RPMI7951 (cell line): ENCODE measurements at places on chromosomes 4 and X.

DNA sequence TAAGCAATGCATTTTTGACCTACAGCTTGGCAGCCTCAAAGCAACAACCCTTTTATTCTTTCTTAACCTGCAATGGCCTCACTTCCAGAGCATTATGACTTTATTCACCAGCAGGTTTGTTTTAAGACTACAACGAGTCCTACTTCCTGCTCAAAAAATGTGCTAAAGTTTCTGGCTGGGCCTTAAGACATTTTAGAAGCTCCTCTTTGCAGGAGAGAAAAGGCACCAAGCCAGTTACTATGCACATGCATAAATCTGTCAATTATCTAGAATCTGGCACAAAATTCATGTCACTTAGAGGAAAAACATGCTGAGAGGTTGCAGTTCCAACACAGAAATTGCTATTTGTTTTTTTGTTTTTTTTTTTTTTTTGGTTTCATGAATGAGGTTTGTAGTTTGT, 223.0 kb upstream of the EPHA5 start:
- DNase-seq = no peak

GRCh38 chrX:149161435-149162088, 343.5 kb downstream of the IDS start:
- DNase-seq = no peak

- DNase-seq = peak; percentile 92
These were observed 982 bp downstream of the PDLIM5 start for GRCh38 chr4:94452476-94453371.

- DNase-seq = peak; percentile 53
These were observed 282.0 kb downstream of the ARHGAP24 start for GRCh38 chr4:85756938-85757337.

DNA sequence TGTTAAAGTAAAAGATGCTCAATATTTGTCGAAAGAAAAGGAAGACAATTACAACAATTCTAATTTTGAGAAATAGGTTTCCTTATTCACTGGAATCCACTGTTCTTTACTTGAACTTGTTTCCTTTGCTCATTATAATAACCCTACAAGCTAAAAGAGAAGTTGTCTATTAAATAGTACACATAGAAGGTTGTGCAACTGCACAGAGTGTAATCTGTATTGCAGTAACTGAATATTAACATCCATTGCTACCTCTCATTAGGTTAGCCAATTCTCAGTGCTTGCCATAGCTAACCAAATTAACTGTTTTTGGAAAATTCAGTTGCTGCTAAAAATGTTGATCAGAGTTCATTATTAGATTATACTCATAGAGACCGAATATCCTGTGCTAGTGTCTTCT, 120.0 kb downstream of the PDLIM5 start:
- DNase-seq = no peak

DNA sequence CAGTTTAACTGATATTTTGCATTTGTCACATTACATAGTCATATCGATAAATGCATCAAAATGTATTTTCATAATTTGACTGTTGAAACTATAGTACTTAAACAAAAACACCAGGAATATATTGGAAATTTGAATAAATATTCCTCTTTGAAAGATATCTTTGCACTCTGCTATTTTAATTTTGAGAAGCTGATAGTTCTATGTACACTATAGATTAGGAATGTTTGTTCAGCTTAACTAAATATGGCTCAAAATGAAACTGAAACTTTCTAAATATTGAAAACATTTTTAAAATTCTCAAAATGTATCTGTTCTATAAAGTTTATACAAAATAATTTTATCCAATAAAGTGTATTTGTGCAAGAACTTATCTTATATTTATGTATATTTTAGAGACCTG, 510.1 kb downstream of the FSTL5 start:
- no peak for DNase-seq

DNA sequence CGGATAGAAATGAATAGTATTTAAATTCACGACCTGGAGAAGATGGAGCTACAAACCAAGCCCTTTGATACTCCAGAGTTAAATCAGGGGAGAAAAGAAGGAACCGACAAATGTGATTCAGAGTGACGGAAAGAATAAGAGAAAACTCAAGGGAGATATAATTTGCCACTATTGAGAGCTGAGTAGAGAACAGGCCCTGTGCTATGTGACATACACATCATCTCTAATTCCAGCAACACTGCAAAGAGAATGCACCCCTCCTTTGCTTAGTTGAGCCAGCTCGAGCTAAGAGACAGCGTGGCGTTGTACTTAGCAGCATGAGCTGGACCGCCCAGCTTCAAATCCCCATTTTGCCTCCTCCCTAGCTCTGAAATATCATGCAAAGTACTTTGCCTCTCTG, 266.4 kb upstream of the TENM3 start:
- no peak for DNase-seq

DNA sequence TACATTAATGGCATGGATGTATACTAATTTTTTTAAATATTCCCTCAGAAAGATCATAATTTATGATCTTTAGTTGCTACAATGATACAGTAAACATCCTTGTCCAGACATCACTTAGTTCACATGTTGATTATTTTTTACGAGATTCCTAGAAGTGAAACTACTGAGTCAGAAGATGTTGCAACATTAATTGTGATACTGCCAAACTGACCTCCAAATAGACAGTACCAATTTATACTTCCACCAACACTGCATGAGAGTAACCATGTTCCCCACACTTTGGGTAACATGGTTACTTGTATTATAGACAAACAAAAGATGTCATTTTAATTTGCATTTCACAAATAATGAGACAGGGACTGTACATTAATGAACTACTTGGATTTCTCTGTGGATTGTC, 19.6 kb downstream of the RCHY1 start:
- DNase-seq = peak; percentile 55

GRCh38 chr4:94506822-94507221, 55.1 kb downstream of the PDLIM5 start:
- DNase-seq = no peak

GRCh38 chr4:124526331-124526730, 186.2 kb downstream of the ANKRD50 start:
- DNase-seq = no peak

GRCh38 chr4:154622598-154622997, 10.1 kb upstream of the FGG start:
- DNase-seq = peak; percentile 36

DNA sequence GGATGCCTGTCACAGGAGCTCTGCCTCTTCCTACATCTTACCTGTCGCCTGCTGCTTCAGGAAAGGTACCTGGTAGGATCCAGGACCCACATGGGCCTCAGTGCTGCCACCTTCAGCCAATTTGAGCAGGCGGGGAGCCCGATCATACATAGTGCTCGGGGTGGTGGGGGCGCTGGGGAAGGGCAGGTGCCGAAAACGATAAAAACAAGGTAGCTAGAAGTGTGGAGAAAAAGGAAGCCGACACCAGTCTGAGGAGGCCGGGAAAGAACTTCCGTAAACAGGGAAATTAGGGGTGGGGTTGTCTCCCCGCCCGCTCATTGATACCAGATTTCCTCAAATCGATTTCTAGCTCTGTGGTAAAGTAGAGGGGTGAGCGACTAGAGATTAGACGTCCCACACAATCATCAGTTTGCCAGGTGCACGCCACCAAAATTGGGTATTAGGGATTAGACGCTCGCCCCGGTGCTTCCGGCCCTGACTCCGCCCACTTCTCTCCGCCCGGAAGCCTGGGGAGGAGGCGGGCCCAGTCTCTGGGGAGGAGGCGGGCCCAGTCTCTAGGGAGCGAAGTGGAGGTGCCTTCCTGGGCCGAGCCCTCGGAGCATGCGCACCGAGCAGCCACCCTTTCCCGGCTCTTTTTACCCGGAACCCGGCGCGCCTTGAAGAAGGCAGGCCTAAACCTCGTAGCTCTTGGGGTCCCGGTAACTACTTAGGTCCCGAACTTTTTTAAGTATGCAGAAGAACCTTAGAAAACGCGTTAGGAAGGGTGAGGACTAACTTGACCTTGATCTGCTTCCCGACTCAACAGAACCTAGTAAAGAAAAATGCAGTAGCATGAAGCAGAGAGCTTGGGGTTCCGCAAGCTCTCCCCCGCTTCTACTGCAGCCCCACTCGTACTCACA, at the start of gene STPG2:
Gene STPG2, minus strand, starts transcription at position 476 of the 899 bp plus-strand sequence.
- DNase-seq = peak; percentile 87
